ENCODE measurements at places on chromosomes 13 and 19.

DNA sequence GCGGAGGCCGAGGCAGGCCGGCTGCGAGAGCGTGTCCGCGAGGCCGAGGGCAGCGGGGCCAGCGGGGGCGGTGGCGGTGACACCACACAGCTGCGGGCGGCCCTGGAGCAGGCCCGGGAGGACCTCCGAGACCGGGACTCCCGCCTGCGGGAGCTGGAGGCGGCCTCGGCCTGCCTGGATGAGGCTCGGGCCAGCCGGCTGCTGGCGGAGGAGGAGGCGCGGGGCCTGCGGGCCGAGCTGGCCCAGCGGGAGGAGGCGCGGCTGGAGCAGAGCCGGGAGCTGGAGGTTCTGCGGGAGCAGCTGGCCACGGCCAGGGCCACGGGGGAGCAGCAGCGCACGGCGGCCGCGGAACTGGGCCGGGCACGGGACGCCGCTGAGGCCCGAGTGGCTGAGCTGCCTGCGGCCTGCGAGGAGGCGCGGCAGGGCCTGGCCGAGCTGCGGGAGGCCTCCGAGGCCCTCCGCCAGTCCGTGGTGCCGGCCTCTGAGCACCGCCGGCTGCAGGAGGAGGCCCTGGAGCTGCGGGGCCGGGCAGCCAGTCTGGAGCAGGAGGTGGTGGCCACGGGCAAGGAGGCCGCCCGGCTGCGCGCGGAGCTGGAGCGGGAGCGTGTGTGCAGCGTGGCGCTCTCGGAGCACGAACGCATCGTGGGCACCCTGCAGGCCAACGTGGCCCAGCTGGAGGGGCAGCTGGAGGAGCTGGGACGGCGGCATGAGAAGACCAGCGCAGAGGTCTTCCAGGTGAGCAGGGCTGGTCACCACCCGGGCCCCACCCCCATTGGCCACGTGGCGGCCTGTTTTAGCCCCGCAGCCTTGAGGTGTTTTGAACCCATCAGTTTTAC, 11.7 kb upstream of the EBI3 start:
- no peaks in the 10 kb centered on the region for H3K36me3 ChIP-seq
- peaks cover 1% of the 10 kb centered on the region for H3K27me3 ChIP-seq
- peaks cover 2% of the 10 kb centered on the region for H3K4me1 ChIP-seq
- no peak overlapping the region for H3K27ac ChIP-seq

DNA sequence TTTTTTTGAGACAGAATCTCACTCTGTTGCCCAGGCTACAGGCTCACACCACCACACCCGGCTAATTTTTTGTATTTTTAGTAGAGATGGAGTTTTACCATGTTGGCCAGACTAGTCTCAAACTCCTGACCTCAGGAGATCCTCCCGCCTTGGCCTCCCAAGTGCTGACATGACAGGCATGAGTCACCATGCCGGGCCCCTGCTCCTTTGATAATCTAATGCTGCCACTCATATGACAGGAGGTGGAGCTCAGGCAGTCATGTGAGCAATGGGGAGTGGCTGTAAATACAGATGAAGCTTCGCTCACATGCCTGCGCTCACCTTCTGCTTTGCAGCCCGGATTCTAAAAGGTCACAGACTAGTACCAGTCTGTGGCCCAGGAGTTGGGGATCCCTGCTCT, 25.1 kb downstream of the ARHGEF18 start:
- no peak overlapping the region for H3K4me3 ChIP-seq
- no peaks in the 10 kb centered on the region for H3K27me3 ChIP-seq
- H3K4me1 ChIP-seq, result no peaks in the 10 kb centered on the region
- peaks cover 9% of the 10 kb centered on the region for H3K36me3 ChIP-seq

DNA sequence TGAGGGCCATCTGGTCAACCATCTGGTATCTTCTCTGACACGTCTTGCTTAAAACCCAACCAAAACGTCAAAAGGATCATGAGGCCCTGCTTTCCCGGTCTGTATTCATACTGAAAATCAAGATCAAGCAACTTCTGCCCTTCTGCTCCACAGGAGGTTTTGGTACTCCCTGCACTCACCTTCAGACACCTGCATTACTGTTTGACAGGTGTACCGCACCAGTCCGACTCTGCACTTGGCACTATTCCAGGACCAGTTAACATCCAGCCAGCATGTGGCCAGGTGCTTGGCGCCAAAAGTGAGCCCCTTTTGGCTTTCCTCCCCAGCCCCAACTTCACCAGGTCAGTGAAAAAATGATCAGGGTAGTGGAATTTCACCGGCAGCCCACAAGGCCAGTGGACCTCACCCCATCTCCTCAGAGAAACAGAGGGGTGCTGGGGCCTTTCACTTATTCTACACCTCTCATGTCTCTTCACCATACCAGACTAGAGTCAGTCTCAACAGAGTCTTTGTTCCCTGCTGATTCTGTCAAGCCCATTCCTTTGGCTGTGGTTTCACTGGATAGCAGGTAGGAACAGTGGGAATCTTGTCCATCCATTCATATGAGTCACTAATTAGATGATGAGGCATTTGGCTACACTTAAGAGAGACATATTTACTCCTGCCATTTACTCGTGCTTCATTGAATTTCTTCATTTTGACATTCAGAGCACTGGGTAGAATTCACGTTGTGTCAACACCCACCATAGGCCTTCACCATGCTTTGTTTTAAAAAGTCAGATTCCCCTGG, 85.3 kb downstream of the ZNF726 start:
- peaks cover 1% of the 10 kb centered on the region for H3K27me3 ChIP-seq
- no peaks in the 10 kb centered on the region for H3K4me1 ChIP-seq
- no peak overlapping the region for H3K4me3 ChIP-seq
- no peaks in the 10 kb centered on the region for H3K36me3 ChIP-seq

DNA sequence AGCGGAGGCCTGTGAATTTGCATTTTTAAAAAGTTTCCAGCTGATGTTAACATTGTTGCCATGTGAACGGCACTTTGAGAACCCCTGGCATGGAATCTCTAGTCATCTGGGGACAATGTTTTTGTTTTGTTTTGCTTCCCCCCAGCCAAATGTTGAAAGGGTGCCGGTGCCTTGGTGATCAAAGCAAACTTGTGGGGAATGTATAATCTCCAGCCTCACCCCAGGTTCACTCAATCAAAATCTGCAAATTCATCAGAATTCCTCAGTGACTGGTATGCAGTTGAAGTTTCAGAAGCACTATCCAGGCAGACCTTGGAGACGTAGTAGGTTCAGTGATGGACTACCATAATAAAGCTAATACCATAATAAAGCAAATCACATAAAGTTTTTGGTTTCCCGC, 428.7 kb downstream of the MYO16 start:
- peaks cover 3% of the 10 kb centered on the region for H3K27me3 ChIP-seq
- H3K4me3 ChIP-seq, result no peak overlapping the region
- H3K27ac ChIP-seq, result no peak overlapping the region
- H3K36me3 ChIP-seq, result no peaks in the 10 kb centered on the region
- no peaks in the 10 kb centered on the region for H3K4me1 ChIP-seq

DNA sequence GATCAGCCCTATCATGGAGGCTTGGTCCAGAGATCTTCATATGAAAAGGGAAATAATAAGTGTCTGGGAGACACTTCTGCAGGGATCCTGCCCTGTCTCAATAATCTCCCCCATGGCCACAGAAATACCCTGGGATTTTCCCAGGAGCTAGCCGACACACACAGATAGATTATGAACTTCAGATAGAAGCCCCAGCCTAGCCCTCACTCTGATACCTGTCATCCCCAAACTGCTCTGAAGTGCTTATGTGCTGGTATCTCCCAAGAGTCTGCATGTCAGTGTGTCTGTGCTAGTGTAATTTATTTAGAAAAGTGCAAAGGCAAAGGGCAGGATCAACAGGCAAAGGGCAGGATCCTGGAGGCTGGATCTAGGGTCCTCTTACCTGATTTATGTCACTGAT, 38.7 kb upstream of the ZNF766 start:
- no peaks in the 10 kb centered on the region for H3K27me3 ChIP-seq
- DNase-seq, result no peak
- H3K27ac ChIP-seq, result peak overlapping the region; percentile 18
- peaks cover 22% of the 10 kb centered on the region for H3K36me3 ChIP-seq

DNA sequence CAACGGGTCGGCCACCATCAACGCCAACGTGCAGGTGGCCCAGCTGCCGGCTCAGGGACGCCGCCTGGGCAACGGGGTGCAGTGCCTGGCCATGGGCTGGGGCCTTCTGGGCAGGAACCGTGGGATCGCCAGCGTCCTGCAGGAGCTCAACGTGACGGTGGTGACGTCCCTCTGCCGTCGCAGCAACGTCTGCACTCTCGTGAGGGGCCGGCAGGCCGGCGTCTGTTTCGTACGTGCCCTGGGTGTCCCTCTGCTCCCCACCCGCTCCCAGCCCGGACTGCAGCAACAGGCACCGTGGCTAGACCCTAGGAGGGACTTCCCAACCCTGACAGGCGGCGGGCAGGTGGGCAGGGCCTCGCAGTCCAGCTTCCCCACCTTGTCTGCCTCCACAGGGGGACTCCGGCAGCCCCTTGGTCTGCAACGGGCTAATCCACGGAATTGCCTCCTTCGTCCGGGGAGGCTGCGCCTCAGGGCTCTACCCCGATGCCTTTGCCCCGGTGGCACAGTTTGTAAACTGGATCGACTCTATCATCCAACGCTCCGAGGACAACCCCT, 3.5 kb downstream of the ELANE start:
- no peak overlapping the region for H3K4me3 ChIP-seq
- H3K27me3 ChIP-seq, result peaks cover 11% of the 10 kb centered on the region
- H3K36me3 ChIP-seq, result no peaks in the 10 kb centered on the region
- DNase-seq, result no peak
- no peaks in the 10 kb centered on the region for H3K4me1 ChIP-seq
- no peak overlapping the region for H3K27ac ChIP-seq

DNA sequence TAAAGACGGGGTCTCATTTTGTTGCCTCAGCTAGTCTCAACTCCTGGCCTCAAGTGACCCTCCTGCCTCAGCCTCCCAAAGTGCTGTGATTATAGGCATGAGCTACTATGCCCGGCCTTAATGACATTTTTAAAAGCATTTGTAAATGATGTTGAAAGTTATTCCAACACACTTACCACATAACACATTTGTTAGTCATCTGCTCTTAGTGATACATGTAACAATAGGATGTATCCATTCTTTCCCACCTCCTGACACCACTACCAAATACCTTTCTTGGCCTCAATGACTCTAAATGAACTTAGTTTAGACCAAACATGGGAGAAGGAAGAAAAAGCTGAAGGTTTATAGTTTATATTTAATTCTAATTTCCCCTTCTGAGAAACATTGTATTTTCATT, 59.8 kb upstream of the MEDAG start:
- H3K27me3 ChIP-seq, result no peaks in the 10 kb centered on the region
- DNase-seq, result no peak
- H3K4me1 ChIP-seq, result peaks cover 12% of the 10 kb centered on the region
- H3K36me3 ChIP-seq, result no peaks in the 10 kb centered on the region

GRCh38 chr13:110817143-110817542, 97.7 kb downstream of the ANKRD10 start:
- H3K4me3 ChIP-seq, result no peak overlapping the region
- H3K4me1 ChIP-seq, result peaks cover 10% of the 10 kb centered on the region
- no peak overlapping the region for H3K27ac ChIP-seq
- peaks cover 12% of the 10 kb centered on the region for H3K27me3 ChIP-seq

GRCh38 chr19:49084206-49085019, 838 bp upstream of the SNRNP70 start:
- H3K27me3 ChIP-seq, result no peaks in the 10 kb centered on the region
- H3K4me1 ChIP-seq, result peaks cover 28% of the 10 kb centered on the region
- peaks cover 28% of the 10 kb centered on the region for H3K36me3 ChIP-seq
- DNase-seq, result no peak
- H3K4me3 ChIP-seq, result peak overlapping the region; percentile 99

- H3K36me3 ChIP-seq, result no peaks in the 10 kb centered on the region
- no peaks in the 10 kb centered on the region for H3K4me1 ChIP-seq
- H3K27ac ChIP-seq, result no peak overlapping the region
These were observed 1488.1 kb upstream of the PRR20A start for GRCh38 chr13:55652657-55653056.

DNA sequence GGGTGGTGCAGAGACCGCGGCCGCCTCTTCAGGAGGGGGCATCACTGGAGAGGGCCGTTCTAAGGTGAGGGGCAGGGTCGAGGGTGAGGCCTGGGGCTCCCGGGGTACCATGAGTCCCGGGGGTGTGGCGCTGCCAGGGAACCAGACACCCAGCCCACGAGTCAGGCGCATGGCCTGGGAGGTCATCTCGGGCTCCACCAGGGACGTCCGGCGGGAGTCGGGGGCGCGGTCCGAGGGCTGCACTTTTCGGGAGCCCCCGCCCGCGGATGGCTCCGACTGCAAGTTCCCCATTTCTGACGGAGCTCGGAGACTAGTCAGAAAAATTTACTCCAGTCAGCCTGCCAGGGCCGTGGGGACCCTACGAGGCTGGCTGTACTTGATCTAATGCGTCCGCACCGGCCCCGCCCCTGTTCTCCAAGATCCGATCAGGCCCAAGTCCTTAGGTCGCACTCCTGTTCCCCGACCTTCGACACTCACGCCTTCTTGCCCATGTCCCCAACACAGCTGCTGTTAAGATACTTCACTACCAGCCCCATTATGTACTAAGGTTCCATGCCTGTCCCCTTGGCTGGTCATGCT, 774 bp downstream of the GGN start:
- H3K4me1 ChIP-seq, result peaks cover 20% of the 10 kb centered on the region
- no peak for DNase-seq
- peaks cover 25% of the 10 kb centered on the region for H3K27me3 ChIP-seq

DNA sequence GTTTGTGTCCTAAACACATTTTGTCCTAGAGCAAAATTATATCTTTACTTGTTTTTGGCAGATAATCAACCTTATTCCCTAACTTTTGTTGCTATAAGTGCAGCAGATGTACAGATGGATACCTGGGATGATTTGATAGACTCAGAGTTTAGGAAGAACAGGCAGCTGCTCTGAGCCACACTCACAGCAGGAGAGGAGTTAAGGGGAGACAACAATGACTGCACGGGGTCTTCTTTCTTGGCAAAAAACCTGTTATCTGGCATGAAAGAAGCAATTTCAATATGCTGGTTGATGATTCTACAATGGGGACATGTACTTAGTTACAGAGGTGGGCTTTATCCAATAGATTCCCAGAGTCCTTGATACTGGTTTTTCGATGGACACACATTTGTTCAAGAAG, 258.9 kb upstream of the PCDH9 start:
- DNase-seq, result no peak
- H3K4me1 ChIP-seq, result no peaks in the 10 kb centered on the region
- H3K36me3 ChIP-seq, result no peaks in the 10 kb centered on the region
- H3K27ac ChIP-seq, result no peak overlapping the region
- H3K27me3 ChIP-seq, result no peaks in the 10 kb centered on the region

- peak; percentile 69 for DNase-seq
- no peak overlapping the region for H3K27ac ChIP-seq
- no peak overlapping the region for H3K4me3 ChIP-seq
These were observed 35.0 kb upstream of the VWA8 start for GRCh38 chr13:41995946-41996345.

DNA sequence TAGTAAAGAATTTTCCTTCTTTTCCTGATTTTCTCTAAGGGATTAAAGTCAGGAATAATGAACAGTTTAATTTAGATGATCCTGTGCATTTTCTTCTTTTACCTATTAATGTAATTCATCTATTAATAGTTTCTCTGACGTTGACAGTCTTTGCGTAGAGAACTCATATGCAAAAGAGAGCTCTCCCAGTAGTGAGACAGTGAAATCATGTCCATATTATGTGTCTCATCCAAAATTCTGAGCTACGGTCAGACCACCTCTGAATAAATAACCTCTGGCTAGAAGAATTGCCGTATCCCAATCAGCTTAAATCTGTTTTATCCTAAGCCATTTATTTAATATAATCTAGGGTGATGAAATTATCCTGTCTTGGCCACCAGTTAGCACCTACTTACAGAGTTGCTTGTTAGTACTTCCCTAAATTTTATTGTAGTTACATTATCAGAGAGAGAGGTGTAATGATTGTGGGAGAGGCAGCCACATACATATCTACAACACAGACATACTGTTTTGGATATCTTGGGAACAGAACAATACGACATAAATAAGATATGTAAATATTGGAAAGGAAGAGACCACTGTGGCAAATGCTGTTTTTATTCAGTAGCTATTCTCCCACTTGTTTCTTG, 30.7 kb downstream of the PDS5B start:
- no peak overlapping the region for H3K4me3 ChIP-seq
- no peaks in the 10 kb centered on the region for H3K27me3 ChIP-seq
- H3K27ac ChIP-seq, result no peak overlapping the region
